ENCODE measurements at places on chromosomes 12 and 14.
A peak's percentile ranks its signal among the peaks of the same experiment; 100 is the strongest.

DNA sequence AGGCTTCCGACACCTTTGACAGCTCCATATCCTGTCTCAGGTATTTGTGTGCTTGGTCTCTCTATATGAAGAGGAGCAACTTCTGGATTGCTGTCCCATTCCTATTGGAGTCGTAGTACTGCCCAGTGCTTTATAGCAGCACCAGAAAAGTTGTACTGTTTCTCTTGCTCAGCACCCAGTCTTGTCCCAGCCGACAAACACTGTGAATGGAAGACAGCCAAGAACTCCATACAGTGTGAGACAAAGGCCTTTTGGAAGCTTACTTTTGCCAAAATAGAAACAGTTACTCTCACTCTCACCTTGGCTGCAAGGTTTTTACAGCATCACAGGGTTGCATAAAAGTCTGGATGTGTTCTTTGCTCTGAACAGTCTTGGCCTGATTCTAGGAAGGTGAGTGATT is 105.3 kb downstream of the TGFB3 start:
- no peak for DNase-seq

DNA sequence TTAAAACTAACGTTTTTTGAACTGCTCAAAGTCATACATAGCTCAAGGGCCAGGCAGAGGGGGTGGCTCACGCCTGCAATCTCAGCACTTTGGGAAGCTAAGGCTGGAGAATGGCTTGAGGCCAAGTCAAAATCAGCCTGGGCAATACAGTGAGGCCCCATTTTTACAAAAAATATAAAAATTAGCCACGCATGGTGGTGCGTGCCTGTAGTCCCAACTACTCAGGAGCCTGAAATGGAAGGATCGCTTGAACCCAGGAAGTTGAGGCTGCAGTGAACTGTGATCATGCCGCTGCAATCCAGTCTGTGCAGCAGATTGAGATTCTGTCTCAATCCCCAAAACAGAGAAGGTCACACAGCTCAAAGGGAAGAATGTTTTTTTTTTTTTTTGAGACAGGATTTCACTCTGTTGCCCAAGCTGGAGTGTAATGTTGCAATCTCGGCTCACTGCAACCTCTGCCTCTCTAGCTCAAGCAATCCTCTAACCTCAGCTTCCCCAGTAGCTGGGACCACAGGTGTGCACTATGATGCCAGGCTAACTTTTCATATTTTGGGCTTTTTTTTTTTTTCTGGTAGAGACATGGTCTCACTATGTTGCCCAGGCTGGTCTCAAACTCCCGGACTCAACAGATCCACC is 2.9 kb downstream of the RBM23 start:
- DNase-seq = no peak

DNA sequence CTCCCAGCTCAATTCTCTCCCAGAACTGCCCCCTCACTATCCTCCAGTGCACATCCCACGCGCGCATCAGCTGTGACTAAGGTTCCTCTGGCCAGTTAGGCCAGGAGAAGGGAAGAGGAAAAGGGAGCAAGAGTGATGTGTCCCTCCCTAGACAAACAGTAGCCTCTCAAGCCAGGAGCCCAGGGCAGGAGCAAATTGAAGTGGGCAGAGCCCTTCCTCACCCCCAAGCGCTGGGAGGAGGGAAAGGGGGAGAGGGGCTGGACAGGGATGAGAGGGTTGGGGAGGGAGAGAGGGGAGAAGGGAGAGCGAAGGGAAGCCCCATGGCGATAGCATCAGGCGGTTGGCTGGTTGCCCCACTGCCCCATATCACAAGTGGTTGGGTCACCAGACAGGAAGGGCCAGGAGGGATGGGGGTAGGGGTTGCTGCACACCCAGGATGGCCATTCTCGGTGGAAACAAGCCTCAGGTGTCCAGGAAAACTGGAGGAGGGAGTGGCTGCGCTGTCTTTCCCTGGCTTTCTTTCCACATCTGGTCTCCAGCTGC is 1.1 kb downstream of the CD63 start:
- no peak for DNase-seq

DNA sequence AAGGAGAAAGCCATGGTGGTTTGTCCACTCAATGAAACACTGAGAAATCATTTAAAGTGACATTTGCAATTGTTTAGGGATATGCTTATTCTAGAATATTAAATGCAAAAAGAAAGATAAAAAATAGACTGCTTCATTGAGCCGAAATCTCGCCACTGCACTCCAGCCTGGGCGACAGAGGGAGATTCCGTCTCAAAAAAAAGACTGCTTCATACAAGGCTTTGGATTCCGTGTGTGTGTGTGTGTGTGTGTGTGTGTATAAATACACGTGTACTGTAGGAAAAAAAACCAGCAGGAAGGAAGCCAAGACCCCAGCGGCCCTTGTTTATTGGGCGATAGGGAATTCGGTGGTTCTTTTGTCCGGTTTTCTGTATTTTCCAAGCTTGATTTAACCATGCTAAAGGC is 3.2 kb upstream of the ZNF839 start:
- DNase-seq = peak; percentile 16

GRCh38 chr12:124371366-124371765 is 76.5 kb downstream of the RFLNA start:
- DNase-seq = no peak

GRCh38 chr12:3697311-3697870 is 55.5 kb downstream of the CRACR2A start:
- DNase-seq = no peak

DNA sequence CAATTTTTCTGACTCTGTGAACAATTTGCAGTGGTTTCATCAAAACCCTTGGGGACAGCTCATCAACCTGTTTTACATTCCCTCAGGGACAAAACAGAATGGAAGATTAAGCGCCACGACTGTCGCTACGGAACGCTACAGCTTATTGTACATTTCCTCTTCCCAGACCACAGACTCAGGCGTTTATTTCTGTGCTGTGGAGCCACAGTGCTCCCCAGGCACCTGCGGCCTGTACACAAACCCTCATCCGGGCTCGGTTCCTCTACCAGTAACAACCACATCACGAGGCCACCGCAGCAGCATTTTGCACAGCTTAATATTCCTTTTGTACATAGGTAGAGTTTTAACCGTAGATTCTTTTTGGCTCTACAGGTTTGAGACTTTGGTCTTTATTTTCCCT is 397.4 kb upstream of the OR4E1 start:
- DNase-seq = no peak

DNA sequence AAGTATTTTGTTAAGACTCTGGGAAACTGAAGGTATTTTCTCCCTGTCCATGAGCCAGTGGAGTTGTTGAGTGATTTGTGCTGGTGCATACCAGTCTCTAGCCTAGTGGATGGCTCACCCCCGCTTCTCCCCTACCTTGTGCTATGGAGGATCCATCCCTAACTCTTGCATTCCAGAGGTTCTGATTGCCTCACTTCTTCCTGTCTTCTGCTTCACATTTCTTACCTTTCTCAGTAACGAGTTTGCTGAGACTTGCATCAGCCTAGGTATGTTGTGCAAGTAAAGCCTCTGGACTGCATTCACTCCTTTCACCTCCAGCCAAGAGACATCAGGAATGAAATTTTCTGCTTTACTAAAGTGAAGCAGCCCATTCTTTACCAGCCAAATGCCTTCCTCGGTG is 391.6 kb downstream of the ZFP36L1 start:
- no peak for DNase-seq

DNA sequence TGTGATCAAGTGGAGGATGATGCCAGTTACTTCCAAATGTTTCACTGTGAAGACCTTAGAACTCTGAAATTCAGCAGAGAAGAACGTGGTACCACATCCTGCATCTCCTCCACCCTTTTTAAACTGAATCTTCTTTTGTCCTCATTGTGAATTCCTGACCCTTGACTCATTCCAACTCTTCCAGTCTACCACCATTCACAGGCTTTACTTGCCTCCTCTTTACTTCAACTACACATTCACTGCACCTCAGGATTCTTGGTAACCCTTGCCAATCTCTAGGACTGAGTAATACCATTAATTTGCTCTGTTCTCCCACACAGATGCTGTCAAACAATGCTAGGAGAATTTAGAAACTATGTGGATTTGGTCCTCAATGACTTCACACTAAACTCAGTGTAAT is 37.3 kb downstream of the PPP1R12A start:
- DNase-seq = no peak

Measured in activated naive CD4-positive, alpha-beta T cell (primary cell).